ENCODE measurements at places on chromosomes 16 and 17.

- no peak for DNase-seq
Observed at GRCh38 chr17:67470163-67470562, 93.1 kb downstream of the PITPNC1 start.

DNA sequence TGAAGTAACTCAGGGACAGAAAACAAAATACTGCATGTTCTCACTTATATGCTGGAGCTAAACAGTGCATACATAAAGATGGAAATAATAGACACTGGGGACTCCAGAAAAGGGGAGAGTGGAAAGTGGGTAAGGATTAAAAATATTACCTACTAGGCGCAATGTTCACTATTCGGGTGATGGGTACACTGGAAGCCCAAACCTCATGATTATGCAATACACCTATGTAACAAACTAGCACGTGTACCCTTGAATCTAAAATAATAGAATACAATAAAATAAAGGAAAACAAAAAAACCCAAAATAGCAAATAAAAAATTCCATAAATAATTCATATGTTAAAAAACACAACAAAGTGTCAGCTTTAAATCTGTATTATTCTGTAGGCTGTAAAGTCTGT lies 56.9 kb downstream of the MAP2K6 start:
- no peak for DNase-seq

DNA sequence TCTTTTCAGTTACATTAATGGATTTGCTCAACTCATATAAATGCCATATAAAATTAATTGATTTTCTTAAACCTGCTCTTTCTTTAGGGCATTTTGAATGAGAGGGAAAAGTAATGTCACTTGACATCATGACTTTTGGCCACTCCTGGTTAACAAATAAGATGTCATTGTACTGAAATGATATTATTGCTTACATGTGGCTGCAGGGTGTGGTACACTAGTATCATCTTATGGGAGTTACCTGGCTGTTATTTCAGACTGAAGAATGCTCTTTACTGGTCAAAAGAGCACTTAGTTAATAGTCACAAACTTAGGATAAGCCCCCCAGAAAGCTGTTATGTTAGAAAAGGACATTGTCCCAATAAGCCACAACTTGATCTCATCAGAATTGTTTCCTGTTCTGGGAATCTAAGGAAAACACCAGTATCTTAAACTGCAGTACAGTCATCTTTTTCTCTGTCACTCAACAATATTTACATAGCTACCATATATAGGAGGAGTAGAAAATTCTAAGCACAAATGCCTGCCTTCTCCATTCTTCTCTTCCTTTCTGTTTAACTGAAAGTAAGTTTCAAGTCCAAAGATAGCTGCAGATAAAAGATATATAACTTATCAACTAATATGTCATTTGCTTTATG lies 53.9 kb upstream of the MRC2 start:
- DNase-seq = no peak

DNA sequence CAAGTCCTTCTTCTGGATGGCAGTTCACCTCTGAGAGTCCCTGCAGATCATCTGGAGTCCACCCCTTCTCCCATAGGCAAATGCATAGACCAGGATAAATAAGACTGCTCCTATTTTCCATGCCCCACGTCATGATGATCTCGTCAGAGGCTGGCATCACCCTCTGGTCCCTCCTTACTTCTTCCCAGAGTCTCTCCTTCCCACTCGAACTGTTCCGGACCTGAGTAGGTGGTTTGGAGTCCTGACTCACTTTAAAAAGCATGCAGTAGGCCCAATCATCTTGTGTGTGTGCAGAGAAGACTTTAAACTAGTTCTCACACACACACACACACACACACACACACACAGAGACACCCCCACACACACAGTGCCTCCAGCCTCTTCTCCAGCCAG lies 72.0 kb downstream of the SOX9 start:
- peak; percentile 76 for DNase-seq

GRCh38 chr16:2038382-2039231 lies 9.0 kb downstream of the NTHL1 start:
- DNase-seq = no peak

DNA sequence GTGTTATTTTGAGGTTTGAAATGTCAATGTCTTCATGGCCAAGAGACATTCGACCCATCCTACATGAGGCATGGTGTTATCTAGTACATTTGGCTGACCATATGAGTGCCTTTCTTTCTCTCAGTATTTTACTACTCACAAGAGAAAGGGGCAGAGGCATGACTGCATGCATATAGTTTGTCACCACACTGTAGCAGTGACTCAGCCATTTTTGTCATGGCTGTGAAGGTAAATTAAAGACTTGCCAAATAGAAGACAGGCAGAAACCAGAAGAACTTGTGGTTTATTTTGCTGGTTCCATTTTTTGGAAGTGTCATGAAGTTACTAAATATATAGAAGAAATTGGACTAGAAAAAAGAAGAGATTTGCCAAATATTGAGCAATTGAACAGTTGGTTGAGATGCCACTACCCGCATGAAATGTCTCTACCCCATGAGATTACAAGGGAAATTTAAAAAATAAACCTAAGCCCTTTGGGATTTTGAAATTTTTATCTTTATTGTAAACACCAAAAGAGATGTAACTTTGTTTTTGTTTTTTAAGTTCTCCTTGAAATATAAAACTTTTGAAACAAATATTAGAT lies 170.3 kb downstream of the CHD9 start:
- DNase-seq = no peak

DNA sequence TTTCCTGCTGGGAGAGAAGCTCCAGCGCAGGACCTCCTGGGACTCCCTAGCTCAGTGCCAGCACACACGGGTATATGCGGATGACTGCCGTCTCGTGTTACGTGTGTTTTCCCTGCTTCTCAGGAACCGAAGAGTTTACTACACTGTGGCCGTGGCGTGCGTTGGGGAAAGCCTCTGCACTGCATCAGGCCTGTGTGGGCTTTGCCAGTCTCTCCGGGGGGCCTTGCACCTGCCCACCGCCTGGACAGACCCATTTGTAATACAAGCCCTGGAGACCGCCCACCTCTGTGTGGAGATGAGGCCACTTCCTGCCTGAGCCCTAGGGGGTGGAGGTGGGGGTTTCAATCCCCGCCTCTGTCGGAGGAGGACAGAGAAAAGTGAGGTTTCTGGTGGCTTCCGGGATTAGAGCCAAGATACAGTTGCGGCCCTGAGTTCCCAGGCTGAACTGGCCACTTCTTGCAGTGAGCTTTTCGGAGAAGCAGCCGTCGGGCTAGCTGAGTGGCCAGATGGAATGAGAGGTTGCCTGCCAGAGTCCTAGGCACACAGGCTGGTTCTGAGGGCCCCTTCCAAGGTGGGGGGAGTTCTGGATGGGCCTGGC lies 43.4 kb upstream of the GSE1 start:
- DNase-seq = no peak

DNA sequence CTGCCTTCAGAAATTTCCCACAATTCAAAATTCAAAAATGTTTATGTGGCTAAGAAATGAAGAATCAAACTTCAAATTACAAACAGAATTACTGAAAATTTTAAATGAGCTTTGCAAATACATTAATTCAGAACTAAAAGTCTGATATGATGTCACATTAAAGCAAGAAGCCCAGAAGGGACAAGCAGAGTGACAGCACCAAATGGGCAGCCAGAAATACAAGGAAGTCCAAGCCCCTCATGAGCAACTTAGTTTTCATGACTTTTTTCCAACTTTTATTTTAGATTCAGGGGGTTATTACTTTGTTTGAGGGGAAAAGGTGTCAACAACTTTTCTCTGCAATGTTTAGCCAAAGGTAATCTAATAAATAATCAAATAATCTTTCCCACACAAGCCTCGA lies 21.5 kb downstream of the UBE2G1 start:
- DNase-seq = no peak

DNA sequence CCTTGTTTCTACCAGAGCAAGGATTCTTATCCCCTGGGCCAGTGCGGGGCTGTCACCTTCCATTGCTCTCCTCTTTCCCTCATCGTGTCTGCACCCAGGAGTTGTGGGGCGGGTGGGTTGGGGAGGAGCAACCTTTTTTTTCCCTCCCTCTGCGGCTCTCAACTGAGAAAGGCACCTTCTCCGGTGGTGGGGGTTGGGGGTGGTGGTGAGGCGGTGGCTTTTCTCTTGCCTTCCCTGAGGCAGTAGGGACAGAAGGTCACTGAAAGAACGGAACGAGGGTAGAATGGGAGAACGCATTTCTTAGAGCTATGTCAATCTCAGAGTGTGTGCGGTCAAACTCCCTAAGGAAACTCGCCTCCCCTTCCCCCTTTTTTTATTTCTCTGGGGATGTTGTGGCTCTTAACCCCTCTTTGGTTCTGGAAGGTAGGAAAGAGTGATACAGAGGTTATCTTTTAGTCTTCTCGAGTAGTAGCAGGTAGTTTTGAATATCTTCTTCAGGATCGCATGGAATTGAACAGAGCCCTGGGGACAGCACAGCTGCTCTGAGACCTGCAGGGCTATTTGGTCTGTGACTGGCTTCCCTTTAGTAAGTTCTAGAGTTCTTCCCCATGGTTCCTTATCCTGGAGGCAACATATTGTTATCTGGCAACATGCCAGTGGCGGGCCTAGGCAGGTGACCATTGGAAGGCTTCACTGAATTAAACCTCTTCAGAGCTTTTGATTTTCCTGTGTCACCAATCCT lies 994 bp downstream of the CLTC start:
- no peak for DNase-seq

GRCh38 chr17:77563439-77564102 lies 394.9 kb upstream of the TNRC6C start:
- no peak for DNase-seq

DNA sequence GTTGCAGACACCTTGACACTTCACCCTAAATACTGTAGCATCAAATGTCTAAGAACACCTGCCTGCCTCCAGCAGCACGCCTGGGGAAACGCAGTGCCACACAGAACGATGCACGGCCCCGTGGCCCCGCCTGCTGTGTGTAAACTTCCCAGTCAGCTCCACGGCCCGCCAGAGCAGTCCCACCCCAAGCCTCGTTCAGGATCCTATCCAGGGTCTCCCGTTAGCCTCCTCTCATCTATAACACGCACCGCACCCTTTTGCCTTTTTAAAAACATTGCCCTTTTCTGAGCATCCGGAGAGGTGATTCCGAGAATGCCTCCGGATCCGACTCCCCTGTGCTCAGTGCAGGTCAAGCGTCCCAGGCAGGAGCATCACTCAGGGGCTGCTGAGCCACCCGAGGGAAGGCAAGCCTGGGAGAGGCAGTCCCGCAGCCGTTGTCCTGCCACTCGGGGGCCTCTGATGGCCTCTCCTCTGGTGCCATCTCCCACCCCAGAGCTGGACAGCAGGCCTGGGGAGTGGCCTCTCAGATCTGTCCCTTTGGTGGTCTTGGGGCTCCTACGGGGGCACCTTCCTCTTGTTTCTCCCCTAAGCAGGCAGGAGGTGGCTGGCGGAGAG lies 37.9 kb upstream of the SLC38A10 start:
- no peak for DNase-seq

DNA sequence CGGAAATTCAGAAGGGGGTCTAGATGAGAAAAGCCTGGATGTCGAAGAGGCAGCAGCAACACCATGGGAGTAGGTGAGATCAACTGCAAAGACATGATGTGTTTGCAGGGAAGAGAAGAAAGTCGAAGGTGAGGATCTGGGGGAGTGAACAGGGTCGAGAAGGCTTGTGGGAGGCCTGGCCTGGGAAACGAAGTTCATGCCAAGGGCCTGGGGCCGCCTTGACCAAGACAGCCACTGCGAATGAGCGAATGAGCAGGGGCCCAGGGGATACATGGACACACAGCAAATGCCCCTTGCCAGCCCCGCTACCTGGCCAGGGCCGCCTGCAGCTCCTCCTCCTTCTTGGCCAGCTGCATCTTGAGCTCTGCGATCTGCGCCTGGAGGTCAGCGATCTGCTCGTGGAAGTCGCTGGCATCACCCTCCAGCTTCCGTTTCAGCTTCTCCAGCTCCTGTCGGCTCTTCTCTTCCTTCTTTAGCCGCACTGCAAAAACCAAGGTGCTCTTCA lies 87.1 kb downstream of the NDE1 start:
- DNase-seq = no peak

DNA sequence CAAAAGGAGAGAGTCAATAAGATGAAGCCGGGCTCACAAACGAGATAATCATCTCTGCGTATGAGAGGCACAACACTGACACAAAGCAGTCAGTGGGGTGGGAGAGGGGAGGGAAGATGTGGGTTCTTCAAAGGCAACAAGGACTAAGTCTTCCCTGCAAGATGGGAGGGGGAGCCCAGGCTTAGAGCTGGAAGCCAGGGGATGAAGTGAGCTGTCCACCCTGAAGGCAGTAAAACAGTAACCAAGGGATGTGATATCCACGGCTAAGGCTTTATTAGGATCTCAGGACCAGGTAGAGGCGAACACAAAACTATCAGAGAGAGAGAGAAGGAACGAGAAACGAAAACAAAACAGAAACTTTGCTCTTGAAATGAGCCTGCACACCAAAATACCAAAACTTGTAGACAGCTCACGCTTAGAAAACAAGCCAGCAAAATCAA lies 115.9 kb downstream of the DYNLRB2 start:
- DNase-seq = no peak

DNA sequence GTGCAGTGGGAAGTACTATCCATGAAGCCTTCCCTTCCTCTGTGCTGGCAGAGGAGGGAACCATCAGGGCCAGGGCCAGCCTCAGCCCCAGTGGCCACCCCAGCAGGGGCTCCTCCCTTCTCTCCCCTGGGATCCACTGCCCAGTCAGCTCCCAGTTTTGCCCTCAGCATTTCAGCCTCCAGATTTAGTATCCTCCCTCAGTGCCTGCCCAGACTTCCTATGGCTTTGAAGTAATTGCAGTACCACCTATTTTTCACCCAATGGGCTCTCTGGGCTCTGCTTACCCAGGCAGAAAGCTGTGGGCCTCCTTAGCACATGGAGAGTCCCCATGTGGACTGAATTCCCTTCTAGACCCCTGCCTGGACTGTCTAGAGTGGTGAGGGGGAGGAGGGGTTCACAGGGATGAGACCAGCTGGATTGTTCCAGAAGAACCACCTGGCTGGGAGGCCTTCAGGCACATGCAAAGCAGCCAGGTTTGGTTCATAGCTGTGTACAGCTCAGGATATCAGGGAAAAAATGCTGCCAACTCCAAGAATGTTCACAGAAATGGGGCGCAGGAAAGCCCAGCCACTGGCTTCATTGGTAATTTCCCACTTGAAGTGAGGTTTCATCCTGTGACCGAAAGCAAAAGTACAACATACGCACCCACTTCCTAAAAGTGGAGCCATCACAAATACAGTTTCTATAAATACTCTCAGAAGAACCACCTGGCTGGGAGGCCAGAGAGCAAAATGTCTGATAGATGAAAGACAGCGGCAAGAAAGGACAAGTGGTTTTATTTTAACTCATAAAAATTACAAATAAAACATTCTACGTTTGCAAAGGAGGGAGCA lies 15.2 kb upstream of the HERPUD1 start:
- no peak for DNase-seq

Measured in foreskin fibroblast (primary cell).